CD4-positive, CD25-positive, alpha-beta regulatory T cell (primary cell): ENCODE measurements at places on chromosomes 16 and 17. TPM values are rescaled to one million over a fixed set of nuclear protein-coding genes. Genes with fewer than 3 reads are reported as not detected.

MAP3K3 gene
- 24.2 TPM for polyA plus RNA-seq

ZNF75A gene
- polyA plus RNA-seq, result 22.6 TPM

PTRH2 gene
- 23.2 TPM for polyA plus RNA-seq

TAT gene
- polyA plus RNA-seq, result not detected

SLX1A gene
- 136 TPM for polyA plus RNA-seq

GNAO1 gene
- not detected for polyA plus RNA-seq

DRC7 gene
- not detected for polyA plus RNA-seq

KLHL10 gene
- polyA plus RNA-seq, result 0.25 TPM

ITGAL gene
- polyA plus RNA-seq, result 155 TPM

CD300H gene
- polyA plus RNA-seq, result not detected

TP53TG3B gene
- not detected for polyA plus RNA-seq

NGFR gene
- polyA plus RNA-seq, result not detected

RCVRN gene
- polyA plus RNA-seq, result not detected

CD68 gene
- polyA plus RNA-seq, result 0.89 TPM

YPEL2 gene
- polyA plus RNA-seq, result 37.7 TPM

STX1B gene
- not detected for polyA plus RNA-seq

MYLK3 gene
- polyA plus RNA-seq, result not detected

KRT27 gene
- not detected for polyA plus RNA-seq

SCGB1C2 gene
- not detected for polyA plus RNA-seq

FSCN2 gene
- polyA plus RNA-seq, result not detected

UMOD gene
- not detected for polyA plus RNA-seq

BCL6B gene
- polyA plus RNA-seq, result not detected

SLC16A6 gene
- polyA plus RNA-seq, result 3.0 TPM

CRYM gene
- not detected for polyA plus RNA-seq

MEIOC gene
- 0.76 TPM for polyA plus RNA-seq

KRTAP2-2 gene
- not detected for polyA plus RNA-seq

WSB1 gene
- 190 TPM for polyA plus RNA-seq

CACNB1 gene
- 1.2 TPM for polyA plus RNA-seq

TUBG1 gene
- polyA plus RNA-seq, result 11.3 TPM

CENPT gene
- 17.1 TPM for polyA plus RNA-seq

SRL gene
- polyA plus RNA-seq, result not detected

BAIAP3 gene
- polyA plus RNA-seq, result 0.11 TPM

ETV4 gene
- polyA plus RNA-seq, result not detected

ZFPM1 gene
- 0.09 TPM for polyA plus RNA-seq

GPR179 gene
- not detected for polyA plus RNA-seq

CCL8 gene
- polyA plus RNA-seq, result not detected

CRISPLD2 gene
- 0.30 TPM for polyA plus RNA-seq

CYLD gene
- polyA plus RNA-seq, result 163 TPM

NACA2 gene
- polyA plus RNA-seq, result not detected

P2RX5 gene
- polyA plus RNA-seq, result 12.5 TPM

CENPX gene
- 65.0 TPM for polyA plus RNA-seq

CA4 gene
- not detected for polyA plus RNA-seq

ABCC3 gene
- 0.02 TPM for polyA plus RNA-seq

CDH1 gene
- polyA plus RNA-seq, result 0.85 TPM
